EL (cell line): ENCODE measurements at places on chromosomes 6 and 20.
A peak's percentile ranks its signal among the peaks of the same experiment; 100 is the strongest.

- no peak for DNase-seq
Measured at GRCh38 chr6:75106426-75106825, 99.4 kb downstream of the COL12A1 start.

DNA sequence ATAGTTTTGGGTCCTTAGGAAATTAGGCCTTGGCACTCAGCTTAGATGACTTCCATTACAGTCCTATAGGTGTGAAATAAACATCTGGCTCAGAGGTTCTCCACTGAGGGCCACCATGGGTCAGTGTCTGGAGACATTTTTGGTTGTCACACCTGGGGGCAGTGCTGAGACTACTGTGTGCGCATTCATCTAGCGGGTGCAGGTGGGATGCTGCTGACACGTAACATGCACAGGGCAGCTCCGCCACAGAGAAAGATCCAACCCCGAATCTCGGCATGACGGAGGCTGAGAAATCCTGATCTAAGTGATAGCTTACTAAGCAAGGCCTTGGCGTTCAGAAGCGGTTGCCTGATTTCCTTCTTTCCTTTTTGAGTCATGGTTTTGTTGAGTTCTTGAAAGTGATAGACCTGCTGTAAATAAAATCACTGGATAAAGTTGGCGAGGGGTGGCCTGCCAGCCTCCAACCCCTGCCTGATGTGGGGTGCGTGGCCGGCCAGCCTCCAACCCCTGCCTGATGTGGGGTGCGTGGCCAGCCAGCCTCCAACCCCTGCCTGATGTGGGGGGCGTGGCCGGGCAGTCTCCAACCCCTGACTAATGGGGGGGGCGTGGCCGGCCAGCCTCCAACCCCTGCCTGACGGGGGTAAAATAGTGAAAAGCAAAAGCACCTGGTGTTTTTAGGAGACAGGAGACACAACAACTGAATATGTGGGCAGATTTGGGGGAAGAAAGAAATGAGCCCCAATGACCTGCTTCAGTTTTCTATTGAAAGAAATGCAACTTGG lies 158.1 kb downstream of the CDH26 start:
- no peak for DNase-seq

- no peak for DNase-seq
Measured at GRCh38 chr6:170135821-170136471, 154.9 kb downstream of the DLL1 start.

DNA sequence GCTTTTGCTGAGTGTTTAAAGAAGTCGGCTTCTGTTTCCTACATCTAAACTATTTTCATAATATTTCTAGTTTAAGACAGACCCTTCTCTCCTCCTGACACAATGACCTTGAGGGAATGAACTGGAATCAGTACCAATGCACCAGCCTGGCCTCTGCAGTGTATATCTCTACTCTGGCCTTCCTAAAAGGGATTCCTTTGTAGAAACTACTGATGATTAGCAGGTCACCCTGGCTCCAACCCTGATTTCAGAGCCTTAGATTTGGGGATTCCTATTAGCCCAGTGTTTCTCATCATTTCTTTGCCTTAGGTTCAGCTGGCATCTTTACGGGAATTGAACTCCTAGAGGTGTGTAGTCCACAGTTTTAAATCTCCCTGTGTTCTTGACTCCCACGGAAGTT lies 75.4 kb downstream of the ADGRB3 start:
- no peak for DNase-seq

- DNase-seq: peak; percentile 83
Measured at GRCh38 chr6:158150701-158151100, 17.4 kb downstream of the SERAC1 start.

DNA sequence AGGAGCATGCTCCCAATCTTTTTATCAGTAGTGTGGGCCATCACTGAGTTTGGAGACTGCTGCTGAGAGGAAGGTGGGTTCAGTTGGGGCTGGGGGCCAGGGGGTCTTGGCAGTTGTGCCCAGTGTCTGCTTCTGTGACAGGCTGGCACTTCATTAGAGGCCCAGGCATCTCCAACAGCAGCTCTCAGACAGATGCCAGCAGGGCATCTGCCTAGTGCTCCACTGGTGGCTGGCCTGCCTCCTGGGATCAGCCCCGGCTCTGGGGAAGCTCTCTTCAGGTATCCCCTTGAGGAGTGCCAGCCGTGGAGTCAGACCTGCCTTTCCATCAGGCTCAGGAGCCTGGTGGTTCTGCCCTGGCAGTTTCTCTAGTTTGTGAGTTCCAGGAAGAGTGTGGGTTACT lies 77.3 kb downstream of the DTD1 start:
- no peak for DNase-seq

DNA sequence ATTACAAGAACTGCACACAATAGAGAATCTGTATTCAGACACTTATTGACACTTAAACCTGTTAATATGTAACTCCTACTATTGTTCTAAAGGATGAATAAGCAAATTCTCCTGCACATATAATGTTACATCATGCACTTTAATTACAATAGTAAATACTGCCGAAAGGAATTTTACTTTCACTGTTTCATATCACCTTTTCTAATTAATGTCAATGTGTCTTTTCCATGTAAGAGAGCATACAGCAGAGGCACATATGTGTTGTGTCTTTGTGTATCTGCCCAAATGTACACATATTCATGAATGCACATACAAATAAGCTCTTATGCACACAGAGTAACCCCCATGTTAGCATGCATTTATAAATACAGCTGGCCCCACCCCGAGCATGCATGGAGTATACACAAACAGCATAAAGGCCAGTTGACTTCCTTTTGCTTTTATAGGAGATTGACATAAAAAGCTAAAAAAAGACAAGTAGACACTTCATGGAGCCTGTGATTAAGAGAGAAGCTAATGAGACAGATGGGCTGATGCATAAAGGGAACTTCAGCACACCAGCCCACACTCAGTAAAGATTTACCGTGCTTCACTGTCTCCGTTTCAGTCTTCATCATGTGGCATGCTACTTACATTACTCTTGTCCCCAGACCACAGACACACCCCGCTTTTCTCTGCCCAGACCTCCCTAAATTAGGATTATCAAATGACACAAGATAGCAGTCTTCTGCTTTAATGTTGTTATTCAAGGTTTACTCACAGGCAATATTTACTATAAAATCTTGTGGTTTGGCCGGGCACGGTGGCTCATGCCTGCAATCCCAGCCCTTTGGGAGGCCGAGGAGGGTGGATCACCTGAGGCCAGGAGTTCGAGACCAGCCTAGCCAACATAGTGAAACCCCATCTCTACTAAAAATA lies 184.6 kb downstream of the ATXN1 start:
- DNase-seq: no peak

DNA sequence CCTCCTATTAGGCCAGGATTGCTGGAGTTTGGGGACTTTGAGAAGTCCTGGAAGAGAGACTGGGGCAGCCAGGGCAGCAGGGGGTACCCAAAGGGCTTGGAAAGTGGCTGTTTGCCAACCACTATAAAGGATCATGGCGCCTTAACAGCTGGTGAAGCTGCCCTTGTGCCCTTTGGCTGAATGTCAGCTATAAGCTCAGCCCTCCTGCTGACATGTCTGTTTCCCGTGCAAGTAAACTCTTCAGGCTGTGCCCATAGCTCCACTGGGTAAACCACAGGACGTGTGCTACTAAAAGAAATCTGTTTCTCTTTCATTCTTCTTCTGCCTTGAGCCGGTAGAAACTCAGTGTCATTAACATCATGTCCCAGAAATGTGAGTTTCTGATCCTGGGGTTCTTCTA lies 97.3 kb downstream of the CAP2 start:
- DNase-seq: no peak

GRCh38 chr20:58639182-58640146 lies 11.6 kb upstream of the STX16 start:
- DNase-seq: no peak

GRCh38 chr6:141992109-141992508 lies 140.6 kb upstream of the GJE1 start:
- DNase-seq: no peak

- DNase-seq: no peak
Measured at GRCh38 chr6:99114769-99115406, 167.1 kb upstream of the FBXL4 start.

DNA sequence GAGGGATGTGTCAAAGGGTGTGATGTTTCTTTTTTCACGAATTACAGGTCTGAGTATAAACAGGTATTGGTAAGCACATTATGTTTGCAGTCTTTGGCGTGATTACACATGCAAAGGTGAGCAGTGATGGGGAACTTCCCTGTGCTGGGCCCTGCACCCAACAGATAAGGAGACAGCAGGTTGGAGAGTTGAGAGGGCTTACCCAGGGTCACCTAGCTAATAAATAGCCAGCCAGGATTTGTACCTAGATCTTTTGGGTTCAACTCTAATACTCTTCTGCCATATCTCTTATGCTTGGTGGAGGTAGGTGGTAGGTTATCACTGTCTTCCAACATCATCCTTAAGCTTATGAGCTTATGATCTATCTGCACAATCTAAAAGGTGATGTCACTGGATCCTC lies 46.5 kb downstream of the AFG1L start:
- DNase-seq: no peak

DNA sequence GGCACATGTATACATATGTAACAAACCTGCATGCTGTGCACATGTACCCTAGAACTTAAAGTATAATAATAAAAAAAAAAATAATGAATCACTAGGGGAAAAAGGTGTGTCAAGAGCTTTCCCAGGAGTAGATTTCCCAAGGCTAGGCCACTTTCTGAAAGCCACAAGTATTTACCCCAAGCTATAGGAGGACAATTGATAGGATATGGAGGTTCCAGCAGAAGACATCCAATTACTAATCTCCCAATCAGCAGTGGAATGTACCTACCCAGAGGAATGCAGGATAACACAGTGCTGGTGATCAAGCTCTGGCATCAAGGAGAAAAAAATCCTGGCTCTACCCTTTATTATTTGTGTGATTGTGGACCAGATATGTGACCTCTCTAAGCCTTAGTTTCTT lies 562.7 kb downstream of the RFPL4B start:
- peak; percentile 75 for DNase-seq

DNA sequence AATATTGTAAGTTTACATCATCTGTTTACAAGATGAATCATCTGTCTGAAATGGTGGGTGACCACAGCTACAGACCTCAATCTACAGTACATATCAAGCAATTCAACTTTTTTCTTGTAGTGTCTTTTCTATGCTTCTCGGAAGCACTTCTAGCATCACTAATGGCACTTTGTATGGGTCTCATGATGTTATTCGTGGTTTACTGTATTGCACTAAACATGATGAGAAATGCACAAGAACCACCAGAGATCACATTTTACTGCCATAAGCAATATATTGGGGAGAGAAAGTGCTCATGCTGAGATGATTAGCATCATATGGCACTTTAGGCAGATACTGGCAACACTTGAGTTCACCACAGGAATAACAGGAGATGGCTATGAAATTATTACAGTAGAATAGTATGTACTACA lies 15.4 kb upstream of the BTBD3 start:
- peak; percentile 76 for DNase-seq

- no peak for DNase-seq
Measured at GRCh38 chr6:163751032-163751525, 336.6 kb downstream of the QKI start.

DNA sequence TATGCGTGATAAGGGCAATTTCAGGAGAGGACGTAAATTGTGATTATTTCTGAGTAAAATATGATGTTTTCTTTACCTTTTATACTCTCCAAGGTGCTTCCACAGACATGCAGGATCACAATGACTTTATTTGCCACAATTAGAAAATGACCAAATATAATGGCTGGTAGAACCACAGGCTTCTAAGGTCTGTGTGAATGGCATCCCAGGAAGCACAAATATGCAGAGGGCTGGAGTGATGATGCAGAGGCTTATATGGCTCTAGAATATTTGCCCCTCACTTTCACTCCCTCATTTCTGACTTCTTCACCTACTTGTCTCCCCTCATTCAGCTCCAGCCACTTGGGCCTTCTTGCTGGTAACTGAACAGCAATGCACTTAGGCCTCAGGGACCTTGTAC lies 502.1 kb upstream of the MAP3K7 start:
- no peak for DNase-seq

DNA sequence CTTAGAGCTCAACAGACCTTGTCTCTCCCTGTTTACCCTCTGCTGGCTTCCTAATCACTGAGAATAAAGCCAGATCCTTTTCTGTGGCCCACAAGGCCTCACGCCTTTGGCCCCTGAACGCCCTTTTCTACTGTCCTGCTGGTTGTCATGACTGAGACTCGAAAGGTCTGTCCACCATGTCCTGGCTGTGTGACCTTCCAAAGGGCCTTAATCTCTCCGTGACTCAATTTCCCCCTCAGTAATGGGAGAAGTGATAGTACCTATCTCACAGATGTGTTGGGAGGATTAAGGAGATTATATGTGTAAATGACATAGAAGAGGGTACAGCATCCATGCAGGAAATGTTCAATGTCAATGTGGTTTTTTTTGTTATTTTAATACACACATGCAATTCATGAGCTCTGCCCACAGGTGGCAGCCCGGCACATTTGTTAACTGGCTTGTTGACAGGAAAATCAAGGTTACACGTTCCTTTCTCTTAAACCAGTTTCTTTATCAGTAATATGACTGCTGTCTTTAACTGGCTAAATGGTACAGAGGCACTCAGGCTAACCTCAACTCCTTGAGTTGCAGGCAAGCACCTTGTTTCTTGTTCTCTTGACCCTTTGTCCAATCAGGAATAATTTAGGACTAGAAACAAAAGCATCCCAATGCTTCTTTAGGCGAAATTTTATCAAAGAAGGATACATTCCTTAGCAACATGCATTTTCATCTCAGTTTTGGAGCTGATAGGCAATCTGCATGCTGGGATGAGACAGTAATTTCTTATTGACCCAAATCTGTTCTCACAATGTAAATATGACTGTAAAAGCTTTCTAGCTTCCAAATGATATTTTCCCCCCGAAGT lies 16.6 kb downstream of the SLC22A1 start:
- DNase-seq: peak; percentile 68

- no peak for DNase-seq
Measured at GRCh38 chr6:11847515-11848345, 69.1 kb upstream of the ADTRP start.

- peak; percentile 76 for DNase-seq
Measured at GRCh38 chr20:1764136-1765033, 106.8 kb upstream of the SIRPG start.

DNA sequence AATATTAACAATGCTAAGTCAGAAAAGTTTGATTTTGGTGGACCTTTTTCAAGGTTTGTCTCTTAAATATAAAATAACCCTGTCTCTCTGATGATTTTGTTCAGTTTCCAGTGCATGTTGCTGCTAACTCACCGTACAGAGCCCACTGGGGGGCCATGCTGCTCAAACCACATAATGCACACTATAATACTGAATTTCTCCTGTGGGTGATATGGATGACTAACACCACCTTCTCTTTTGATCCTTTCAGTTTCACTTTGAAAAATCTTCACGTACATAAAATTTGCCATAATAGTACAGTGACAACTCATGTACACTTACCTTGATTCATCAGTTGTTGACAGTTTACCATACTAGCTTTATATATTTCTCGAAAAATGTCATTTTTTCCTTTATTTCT lies 506.6 kb upstream of the MAN1A1 start:
- peak; percentile 4 for DNase-seq

GRCh38 chr20:23645575-23645974 lies 7.8 kb upstream of the CST3 start:
- no peak for DNase-seq

DNA sequence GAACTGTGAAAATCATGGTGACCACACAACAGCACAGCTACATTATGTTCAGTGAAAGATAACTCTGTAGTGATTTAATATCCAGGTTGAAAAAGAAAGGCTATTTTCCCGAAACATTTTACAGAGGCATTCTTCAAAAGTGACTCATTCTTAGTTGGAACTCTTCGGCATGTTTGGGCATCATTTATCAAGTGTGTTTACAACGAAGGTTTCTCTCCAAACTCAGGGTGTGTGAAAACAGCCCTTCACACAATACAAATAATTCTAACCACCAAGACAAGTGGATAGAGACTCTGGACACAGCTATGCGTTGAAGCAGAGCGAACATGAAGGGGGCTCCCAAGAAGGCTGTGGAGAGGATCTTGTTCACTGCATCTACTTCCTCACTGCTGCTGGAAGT lies 57.6 kb downstream of the CBLN4 start:
- DNase-seq: no peak
